Stimulated activated CD4-positive, alpha-beta T cell treated with anti-CD3 and anti-CD28 coated beads, Interleukin-1b, Interleukin-23, amount 100 ng/mL, for 24 hours (primary cell): ENCODE measurements at places on chromosomes 13 and 19.

DNA sequence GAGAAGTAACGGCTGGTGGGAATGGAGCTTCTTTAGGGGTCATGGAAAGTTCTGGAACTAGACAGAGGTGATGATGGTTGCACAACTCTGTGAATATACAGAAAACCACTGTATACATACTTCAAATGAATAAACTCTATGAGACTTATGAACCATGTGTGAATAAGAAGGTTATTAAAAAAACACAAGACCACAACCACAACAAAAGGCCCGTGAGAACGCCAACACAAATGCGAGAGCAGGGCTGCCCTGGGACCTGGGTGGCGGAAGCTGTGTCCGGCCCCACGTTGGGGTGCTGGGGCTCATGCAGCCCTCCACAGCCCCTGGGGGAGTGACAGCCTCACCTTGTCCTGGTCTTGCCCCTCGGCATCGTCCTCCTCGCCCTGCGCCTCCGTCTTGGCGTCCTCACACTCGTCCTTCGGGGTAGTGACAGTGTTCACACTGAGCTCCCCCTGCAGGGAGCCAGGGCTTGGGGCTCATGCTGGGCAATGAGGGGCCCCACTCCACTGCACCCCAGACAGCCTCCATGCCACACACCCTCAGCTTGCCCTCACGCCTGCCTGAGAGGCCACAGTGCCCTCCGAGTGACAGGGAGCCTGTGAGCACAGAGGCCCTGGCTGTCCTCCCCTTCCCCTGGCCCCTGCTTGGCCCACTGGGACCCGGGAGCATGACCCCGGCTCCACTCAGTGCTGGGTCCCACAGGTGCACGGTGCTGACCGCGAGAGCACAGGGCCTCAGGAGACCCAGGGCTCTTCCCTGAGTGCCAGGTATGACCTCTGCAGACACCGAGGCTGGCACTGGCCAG is 16.0 kb downstream of the IZUMO4 start:
- no peak for DNase-seq

DNA sequence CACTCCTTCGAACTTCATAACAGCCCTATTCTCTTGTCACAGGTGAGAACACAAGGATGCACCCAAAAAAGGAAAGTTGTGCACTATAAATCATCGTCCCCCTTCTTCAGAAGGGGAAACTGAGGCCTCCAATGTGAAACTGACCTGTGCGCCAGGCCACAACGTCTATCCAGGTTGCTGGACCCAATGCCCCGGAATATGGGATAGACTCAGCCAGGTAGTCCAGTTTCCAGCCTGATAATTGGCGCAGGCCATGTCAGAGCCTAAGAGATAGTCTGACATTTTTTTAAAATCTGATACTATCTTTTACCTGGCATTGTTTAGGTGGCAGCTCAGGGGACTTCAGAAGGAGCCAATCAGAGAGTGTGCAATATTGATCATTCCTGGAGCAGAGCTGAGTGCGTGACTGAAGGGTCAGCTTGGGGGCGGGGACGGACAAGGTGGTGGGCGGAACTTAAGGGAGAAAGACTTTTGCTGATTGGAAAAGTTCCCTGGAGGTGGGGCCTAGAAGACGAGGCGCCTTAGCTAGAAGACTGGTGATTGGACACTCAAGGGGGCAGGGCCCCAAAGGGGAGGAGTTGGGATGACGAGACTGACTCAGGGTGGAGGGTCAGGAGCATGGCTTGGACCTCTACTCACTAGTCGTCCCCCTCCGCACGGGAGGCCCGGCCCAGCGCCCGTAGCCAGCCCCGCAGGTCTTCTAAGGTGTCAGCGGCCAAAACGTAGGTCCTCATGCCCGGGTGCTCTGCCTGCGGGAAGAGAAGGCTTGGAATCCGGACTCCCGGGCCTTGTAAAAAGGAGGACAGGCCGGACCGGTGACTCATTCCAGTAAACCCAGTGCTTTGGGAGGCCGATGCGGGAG is 8.5 kb downstream of the PLEKHA4 start:
- no peak for DNase-seq

- no peak for DNase-seq
Observed at GRCh38 chr19:35117116-35117515, 1.5 kb downstream of the FXYD3 start.

DNA sequence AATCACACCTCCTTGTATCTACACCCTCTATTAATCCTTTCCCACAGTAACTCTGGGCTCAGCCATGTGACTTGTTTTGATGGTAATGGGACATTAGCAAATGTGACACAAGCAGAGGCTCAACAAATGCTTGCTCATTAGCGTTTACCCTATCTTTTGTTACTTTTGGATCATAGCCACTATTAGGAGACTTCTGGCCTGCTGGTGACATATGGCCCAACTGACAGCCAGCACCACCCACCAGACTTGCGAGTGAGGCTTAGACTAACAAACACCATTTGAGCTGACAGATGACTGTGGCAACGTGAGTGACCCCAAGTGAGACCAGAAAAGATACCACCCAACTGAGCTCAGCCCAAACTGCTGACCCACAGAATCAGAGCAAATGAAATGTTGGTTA is 154.1 kb downstream of the OLFM4 start:
- DNase-seq = no peak

DNA sequence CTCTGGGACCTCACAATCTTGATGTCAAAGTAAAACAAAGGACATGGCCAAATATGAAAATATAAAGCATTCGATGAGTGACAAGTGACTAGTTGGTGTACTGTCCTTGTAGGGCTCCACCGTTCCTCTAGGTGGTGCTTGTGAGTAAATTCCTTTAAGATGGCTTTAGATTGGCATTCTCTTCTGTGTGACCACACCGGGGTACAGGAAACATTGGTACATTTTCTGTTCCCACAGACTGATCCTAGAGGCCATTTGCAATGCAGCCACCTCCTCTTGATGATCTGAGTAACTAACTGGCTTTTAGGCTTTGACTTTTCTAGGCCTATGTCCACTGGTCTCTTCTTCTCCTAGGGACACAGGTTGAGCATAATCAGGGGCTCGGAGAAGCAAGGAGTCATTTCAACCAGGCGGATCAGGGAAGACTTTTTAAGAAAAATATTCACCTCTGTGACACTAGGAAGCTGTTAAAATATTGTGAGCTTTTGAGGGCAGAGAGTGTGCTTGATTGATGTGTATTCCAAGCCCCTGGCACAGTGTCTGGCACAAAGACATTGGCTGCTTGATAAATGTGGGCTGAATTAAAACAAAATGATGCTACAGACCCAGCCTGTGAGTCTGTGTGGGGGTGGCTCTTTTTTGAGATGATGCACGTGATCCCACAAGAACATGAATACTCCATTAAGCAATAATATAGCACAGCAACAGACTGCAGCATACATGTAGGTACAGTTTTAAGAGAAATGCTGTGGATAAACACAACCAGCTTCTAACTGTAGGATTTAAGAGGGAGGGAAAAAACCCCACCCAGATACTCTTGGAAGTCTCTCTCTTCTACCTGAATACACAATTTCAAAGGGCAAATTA is 21.0 kb downstream of the EPSTI1 start:
- no peak for DNase-seq

- no peak for DNase-seq
Observed at GRCh38 chr13:110215606-110216005, 91.4 kb downstream of the COL4A1 start.
